Activated naive CD4-positive, alpha-beta T cell treated with anti-CD3 and anti-CD28 coated beads for 36 hours (primary cell): ENCODE measurements at places on chromosomes 3 and 15.

- no peak for DNase-seq
Observed at GRCh38 chr3:54792584-54792983, 135.3 kb downstream of the LRTM1 start.

GRCh38 chr15:69693059-69693458 lies 240.4 kb downstream of the RPLP1 start:
- DNase-seq, result no peak

DNA sequence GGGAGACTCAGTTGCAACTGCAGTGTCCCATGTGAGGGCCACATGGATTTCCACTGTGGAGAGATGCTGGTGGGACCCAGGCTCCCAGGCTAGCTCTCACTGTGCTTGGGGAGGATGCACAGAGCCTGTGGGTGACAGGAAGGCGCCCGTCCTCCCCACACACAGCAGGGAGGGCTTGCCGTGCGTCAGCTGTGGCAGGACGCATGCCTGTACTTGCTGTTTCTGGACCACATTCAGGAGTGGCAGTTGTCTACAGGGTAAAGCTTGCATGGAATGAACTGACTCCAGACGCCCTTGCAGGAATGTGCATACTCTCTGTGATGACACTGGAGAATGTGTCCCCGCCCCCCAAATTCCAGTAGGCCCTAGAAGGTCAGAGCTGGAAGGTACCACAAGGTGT lies 63.8 kb upstream of the SNRPA1 start:
- DNase-seq, result no peak

DNA sequence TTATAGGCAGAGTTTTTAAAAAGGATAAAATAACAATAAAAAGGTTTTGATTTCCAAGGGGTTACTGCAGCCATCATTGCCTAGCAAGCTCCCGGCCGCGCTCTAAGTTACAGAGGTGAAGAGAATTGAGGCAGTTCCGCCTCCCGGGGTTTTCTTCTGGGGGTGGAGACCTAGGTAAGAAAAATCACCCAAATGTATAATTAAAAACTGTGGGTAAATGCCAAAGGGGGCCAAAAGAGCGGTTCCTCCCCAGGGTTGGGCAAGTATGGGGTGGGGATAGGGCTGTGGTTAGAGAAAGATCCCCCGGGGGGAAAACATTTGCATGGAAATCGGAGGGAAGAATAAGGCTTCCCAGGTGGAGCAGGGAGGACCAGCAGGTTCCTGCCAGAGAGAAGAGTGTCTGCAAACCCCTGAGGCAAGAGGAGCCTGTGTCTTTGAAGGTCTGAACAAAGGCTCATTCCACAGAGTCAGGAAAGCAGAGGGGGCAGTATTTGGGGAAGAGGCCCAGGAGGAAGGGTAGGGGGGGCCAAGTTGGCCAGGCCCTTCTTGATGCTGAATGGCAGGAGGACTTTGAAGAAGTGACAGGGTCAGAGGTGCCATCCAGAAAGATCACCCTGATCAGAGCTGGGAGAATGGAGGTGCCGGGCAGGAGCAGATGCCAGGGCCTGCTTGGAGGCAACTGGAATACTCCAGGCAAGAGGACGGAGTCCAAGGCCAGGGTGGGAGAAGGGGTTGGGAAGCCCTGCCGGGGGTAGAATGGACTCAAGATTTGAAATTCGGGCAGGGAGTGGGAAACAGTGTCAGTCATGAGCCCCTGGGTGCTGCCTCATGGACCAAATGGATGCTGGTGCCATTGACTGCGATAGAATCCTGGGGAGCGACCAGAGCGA lies 152.9 kb upstream of the RGMA start:
- DNase-seq, result no peak

DNA sequence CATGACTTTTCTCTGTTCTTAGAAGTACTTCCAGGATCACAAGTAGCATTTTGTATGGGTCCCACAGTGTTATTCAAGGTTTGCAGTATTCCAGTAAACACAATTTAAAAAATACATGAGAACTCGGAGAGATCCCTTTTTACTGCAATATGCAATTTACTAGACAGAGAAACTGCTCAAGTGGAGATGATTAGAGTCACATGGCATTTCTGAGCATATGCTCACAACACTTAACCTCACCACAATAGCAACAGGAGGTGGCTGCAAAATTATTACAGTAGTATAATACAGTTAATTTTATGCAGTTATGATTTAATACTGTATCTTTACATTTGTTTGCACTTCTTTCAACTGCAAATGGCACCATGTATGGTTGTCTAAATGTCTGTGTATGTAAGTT lies 87.5 kb downstream of the PIK3CB start:
- no peak for DNase-seq

DNA sequence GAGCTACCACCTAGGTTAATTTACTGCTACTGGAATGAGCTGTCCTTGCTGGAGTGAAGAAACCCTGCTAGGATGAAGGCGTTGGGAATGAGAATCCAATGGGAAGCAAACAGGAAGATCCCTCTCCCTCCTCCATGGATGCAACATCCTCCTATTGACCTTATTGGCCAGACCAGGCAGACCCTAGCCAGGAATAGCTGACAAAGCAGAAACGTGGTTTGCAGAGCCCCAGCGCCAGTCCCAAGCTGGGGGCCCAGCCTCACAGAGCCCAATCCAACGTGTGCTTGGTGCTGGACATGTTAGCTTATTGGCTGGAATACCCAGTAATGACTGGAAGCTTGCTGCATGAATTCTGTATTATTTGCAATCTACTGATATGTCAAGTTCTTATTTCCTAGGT lies 273.1 kb downstream of the LRTM1 start:
- no peak for DNase-seq
